Activated naive CD8-positive, alpha-beta T cell treated with anti-CD3 and anti-CD28 coated beads, Interleukin-2, amount 50 U/mL, for 16 hours (primary cell): ENCODE measurements at places on chromosomes 4 and X.

DNA sequence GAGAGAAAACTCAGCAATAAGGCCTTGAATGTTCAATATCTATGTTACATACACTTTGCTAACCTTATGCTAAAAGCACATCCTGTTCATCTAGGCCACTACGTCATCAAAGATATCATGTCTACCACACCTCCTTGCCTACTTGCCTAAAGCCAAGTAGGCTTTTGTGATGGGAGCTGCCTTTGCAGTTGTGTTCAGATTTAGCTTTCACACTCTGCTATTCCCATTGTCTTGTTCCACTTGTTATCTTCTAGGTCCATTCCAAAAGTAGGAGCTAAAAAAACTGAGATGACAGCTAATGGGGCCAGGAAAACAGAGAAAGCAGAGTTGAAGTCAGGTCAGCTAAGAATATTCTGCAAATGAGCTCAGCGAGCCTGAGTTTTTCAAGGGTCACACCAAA is 153.6 kb upstream of the EDNRA start:
- DNase-seq: no peak

DNA sequence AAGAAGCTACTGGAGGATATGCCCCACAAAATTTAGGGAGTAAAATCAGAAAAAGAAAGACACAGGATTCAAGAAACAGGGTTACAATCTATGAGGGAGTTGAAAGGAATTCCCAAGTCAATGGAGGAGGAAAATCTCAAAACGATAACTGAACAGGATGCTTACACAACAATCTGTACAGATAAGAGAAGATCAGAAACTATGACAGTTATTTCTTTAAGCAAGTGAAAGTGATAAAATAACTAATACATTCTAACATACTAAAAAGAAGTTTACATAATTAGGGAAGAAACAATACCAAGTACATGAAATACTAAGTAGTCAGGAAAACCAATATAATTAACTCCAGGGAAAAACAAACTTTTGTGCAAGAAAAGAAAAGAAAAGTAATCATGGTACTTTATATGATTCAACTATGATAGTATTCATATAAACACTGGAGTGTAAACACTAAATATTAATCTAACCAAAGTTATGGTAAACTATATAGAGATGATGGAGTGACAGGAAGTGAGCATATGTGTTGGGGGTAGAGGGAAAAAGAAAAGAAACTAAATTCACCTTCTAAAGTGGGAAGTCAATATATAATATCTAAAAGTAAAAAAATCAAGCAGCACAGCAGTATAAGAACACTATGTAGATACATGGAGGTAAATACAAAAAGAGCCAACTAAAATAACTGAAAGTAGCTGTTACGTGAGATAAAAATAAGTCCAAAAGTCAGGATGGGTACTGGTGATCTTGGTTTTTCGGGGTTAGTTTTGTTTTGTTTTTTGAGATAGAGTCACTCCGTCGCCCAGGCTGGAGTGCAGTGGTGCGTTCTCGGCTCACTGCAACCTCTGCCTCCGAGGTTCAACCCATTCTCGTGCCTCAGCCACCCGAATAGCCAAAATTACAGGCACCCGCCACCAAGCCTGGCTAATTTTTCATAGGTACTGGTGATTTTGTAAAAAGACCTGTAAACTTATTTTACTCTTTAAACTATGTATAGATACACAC is 99.3 kb downstream of the TEX11 start:
- no peak for DNase-seq

GRCh38 chrX:81338924-81339323 is 137.0 kb downstream of the SH3BGRL start:
- DNase-seq: no peak

- no peak for DNase-seq
Measured at GRCh38 chr4:174332741-174333493, 49.2 kb downstream of the CEP44 start.

DNA sequence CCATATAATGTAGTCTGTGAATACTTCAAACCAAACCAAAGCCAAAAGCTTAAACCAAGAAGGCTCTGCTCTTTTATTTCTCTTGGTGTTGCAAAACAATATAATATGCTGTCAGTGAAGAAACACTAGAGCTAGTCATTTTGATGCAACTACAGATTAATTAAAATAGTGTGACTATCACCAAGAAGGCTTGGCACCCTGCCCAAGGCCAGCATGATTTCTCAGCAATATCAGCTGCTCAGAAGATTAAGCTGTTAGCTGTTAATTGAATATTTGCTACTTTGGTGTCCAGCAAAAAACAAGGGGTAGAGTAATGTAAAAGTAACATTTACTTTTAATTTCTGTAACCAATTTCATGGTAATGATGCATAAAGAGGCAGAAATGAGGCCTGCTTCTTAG is 104.9 kb upstream of the PRPS2 start:
- no peak for DNase-seq

- no peak for DNase-seq
Measured at GRCh38 chr4:152983774-152984411, 47.8 kb downstream of the FHDC1 start.

DNA sequence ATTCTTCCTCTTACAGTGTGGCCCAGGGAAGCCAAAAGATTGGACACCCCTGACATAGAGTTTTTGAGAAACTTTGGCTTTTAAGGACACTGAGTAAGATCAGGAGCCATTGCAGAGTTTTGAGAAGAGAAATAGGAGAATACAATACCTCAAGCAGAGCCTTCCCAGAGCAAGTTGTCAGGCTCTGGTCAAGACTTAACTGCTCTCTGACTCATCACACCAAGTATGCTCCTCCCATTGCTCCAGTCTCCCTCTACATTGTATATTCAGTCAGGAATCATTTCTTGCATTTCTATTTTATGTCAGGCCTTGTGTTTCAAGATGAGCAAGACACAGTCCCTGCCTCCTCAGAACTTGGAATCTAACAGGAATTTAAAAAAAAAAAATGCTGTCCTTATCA is 176.4 kb upstream of the FMR1 start:
- no peak for DNase-seq

GRCh38 chrX:28626515-28626914 is 39.3 kb downstream of the IL1RAPL1 start:
- DNase-seq: no peak

DNA sequence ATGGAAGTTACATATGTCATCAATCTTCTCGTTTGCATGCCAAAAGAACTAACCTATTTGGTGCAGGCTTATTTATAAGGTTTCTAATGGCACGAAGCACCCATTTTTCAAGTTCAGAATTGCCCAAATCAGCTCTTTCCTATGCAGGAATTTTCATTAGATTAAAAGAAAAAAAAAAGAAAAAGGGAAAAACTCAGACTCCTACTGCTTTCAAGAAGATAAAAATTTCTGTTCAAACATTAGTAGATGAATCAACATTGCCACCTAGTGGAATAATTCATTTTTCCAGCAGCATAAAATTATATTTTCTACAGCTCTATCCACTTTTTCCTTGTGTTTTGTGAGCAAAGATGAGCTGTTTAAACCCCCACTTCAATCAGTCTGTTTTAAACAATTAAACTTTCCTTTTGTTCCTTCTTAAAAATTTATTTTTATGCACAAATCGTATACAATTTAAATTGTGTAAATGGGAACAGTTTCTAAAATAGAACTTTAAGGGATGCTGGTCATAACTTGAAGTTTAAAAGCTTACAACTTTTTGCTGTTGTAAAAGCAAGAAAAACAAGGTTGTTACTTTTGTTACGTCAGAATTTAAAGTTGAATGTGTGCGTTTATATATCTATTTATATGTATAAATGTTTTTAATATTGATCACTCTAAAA is 309.9 kb downstream of the ARAP2 start:
- DNase-seq: no peak

DNA sequence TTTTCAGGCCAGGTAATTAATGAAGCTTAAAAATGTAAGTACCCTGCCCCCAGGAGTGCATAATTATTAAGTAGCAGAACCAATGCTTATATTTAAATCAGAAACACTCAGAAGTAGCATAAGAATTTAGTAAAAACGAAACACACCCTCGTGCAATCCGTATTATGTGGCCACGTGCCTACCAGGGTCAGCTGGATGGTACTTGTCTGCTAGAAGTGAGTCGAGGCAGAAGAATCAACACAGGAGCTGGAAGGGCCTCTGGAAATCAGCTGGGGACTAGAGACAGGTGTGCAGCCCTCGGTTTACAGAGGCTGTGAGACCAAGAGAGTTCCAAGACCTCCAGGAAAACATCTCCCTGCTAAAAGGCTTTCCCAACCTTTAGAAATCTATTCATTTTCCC is 559 bp upstream of the FAM47E start:
- DNase-seq: no peak

GRCh38 chr4:167587361-167587760 is 353.1 kb upstream of the SPOCK3 start:
- no peak for DNase-seq

DNA sequence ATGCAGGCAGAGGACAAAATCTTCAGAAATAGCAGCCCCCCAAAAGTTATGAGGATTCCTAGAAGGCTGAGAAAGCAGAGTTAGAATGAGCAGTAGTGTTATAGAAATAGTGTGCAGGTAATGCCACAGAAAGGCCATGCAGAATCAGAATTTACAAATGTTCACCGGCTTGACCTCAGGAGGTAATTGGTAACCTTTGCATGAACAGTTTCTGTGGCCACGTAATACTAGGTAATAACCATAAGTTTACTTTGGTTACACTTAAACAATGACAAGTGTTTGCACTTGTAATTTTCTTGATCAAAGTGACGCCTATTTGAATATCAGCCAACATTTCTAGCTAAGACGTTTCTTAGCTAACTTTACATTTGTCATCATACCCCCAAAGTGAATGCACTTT is 393.6 kb downstream of the GPAT3 start:
- DNase-seq: no peak

- DNase-seq: no peak
Measured at GRCh38 chr4:6696611-6697010, 2.9 kb downstream of the S100P start.

GRCh38 chrX:133325422-133325821 is 89.9 kb downstream of the GPC4 start:
- no peak for DNase-seq

- no peak for DNase-seq
Measured at GRCh38 chrX:40177117-40177430, 79.3 kb upstream of the BCOR start.

DNA sequence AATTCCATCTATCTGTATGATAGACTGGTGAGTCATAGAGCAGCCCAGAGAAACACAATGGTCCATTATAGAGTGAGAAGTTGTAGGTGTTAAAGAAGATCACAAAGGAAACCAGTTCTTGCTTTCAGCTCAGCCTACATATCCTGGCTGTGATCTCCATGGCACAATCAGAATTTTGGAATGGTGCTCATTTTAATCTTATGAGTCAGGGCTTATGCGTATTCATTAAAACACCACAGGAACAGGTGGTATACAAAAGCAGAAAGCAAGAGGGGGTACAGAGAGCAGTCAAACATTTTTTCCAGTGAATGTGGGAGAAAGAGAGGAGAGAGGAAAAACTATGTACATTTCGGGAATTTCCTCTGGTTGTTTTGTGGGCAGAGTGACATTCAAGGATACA is 126.9 kb downstream of the MFAP3L start:
- DNase-seq: no peak

DNA sequence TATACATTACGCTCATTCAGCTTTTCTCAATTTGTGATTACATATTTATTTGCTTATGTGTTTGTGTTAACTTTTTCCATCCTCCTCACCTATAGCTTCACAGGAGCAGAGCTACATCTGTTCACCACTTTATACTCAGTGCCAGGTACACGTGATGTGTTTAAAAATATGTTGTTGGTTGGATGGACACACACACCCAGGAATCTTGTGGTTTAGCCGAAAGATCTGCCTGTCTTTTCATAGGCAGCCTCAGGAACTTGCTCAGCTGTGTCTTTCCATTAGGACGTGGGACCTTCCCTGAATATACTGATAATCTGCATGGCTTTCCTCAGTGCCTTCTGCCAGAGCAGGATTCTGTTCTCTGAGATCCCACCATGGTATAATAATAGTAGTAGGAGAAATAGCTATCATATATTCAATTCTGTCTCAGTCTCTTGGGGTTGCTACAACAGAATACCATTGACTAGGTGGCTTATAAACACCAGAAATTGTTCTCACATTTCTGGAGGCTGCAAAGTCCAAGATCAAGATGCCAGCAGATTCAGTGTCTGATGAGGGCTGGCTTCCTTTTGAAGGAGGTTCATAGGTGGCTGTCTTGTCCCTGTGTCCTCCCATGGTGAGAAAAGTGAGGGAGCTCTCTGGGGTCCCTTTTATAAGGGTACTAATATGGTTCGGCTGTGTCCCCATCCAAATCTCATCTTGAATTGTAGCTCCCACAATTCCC is 50.0 kb upstream of the SOD3 start:
- no peak for DNase-seq

- DNase-seq: no peak
Measured at GRCh38 chrX:135512508-135513129, 7.8 kb upstream of the INTS6L start.

DNA sequence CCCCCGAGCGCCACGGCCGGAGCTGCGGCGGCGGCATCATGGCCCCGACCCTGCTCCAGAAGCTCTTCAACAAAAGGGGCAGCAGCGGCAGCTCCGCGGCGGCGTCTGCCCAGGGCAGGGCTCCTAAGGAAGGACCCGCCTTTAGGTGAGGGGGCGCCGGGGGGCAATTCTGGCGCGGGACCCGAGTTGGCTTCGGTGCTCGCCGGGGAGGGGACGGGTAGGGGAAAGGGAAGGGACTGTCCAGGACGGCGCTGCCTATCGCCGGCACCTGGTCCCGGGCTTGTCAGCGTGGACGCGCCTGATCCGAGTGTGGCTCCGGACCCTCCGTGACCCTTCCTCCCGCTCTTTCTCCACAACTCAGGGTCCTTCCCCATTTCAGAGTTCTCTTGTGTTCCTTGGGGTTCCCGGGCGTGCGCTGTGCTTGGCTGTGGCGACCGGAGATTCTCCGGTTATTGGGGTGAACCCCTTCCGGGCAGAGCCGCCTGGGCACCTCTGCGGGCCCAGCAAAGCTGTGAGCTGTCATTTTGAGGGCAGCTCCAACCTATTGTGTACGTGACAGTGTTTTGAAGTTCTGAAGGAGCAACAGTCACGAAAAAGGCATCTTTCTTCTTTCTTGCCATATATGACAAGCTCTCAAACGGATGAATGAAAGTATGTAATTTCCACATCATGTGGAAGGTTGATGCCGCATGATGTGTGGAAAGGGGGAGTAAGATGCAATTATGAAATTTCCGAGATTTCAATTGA is 522 bp downstream of the FNIP2 start:
- no peak for DNase-seq

GRCh38 chr4:132956962-132957361 is 192.1 kb upstream of the PCDH10 start:
- DNase-seq: no peak
